ENCODE measurements at places on chromosomes 2 and 18.

GRCh38 chr18:79576686-79577351, 102.8 kb upstream of the CTDP1 start:
- no peak for DNase-seq

GRCh38 chr2:43041661-43042360, 184.6 kb downstream of the ZFP36L2 start:
- DNase-seq: peak; percentile 85

DNA sequence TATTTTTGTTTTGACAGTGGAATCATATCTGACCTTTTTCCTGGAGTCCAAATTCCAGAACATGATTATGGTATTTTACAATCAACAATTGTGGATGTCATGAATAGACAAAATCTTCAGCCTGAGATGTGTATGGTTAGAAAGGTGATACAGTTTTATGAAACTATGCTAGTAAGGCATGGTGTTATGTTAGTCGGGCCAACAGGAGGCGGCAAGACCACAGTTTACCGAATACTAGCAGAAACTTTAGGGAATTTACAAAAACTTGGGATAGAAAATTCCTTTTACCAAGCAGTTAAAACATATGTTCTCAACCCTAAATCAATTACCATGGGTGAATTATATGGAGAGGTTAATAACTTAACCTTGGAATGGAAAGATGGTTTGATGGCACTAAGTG, 137.0 kb downstream of the DNAH6 start:
- DNase-seq: no peak

GRCh38 chr2:219611866-219612576, 14.4 kb downstream of the STK11IP start:
- DNase-seq: no peak

- no peak for DNase-seq
Measured at GRCh38 chr2:46487667-46488335, 8.4 kb downstream of the TMEM247 start.

DNA sequence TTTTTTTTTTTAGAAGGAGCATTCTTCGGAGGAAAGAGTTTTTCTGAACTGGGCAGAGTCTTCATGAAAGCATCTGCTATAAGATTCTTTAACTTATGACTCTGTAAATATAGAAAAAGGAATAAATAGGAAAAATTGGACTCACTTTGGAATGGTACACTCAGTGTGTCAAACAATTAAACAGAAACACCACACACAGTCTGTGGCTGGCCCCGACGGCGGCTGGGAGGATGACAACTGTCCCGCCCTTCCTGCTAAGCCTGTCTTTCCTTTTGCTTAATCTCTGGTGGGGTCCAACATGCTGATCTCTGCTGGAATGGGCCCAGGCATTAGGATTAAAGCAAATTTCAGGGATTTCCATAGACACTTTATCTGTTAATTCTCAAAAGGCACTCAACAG, 12.5 kb upstream of the RAB31 start:
- DNase-seq: no peak

- peak; percentile 77 for DNase-seq
Measured at GRCh38 chr2:206084439-206084869, 1.5 kb downstream of the INO80D start.

- DNase-seq: no peak
Measured at GRCh38 chr18:22179174-22179573, 9.8 kb downstream of the GATA6 start.

GRCh38 chr2:8546612-8547283, 135.1 kb upstream of the ID2 start:
- no peak for DNase-seq

- DNase-seq: no peak
Measured at GRCh38 chr18:76953156-76953555, 130.8 kb downstream of the ZNF236 start.

GRCh38 chr2:78383576-78383975, 641.9 kb upstream of the REG3G start:
- DNase-seq: no peak

DNA sequence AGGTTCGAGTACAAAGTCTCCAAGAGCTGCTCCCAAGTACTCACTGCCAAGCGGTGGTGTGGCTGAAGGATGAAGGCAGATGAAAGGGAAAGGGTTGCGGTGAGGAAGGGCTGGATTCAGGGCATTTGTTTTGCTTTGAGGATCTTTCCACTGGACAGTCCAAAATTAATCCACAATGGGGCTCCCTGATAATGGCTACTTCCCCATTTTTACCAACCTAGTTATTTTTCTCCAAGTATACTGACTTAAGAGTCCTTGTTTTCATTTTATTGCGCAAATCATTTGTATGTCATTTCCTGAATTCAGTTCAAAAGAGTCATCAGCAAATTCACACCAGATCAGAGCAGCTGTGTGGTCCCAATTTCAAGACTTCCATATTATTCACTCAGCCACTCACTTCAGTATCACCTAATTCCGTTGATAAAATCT, 464 bp upstream of the SESTD1 start:
- no peak for DNase-seq

GRCh38 chr2:240290432-240291336, 144.8 kb upstream of the GPC1 start:
- peak; percentile 32 for DNase-seq

DNA sequence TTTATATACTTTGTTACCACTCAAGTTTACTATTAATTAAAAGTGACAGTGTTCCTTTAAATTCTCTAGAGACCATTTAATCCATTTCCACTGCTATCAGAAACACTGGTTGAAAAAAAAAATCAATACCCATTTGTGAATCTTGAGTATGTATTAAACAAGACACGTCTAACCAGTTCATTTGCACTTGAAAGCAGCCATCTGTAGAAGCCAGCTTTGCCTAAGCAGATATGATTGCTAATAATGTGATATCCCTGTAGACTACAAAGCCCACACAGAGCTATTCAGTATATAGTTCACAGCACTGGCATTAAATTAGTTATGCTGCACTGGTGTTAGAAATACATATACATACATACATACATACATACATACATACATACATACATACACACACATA, 111.8 kb upstream of the SP3 start:
- DNase-seq: no peak

DNA sequence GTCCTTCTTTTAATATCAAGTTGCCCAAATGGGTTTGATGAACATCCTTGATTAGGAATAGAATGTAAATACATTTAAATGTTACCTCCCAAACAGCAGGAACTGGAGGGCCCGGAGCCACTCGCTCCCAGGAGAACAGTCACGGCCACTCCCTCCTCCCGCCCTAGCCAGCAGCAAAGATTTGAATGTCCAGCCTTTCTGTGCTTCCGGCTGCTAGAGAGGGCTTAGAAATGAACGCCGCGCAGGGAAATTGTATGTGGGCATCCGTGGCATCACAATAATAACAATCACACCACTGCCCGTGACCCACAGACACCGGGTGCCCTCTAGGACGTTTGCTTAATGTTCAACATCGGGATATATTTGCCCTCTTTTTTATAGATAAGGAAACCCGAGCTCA, 164.9 kb upstream of the SALL3 start:
- peak; percentile 65 for DNase-seq

- no peak for DNase-seq
Measured at GRCh38 chr2:217331523-217332416, 471.9 kb upstream of the TNP1 start.

- DNase-seq: no peak
Measured at GRCh38 chr2:27010139-27010538, 22.6 kb upstream of the TMEM214 start.

DNA sequence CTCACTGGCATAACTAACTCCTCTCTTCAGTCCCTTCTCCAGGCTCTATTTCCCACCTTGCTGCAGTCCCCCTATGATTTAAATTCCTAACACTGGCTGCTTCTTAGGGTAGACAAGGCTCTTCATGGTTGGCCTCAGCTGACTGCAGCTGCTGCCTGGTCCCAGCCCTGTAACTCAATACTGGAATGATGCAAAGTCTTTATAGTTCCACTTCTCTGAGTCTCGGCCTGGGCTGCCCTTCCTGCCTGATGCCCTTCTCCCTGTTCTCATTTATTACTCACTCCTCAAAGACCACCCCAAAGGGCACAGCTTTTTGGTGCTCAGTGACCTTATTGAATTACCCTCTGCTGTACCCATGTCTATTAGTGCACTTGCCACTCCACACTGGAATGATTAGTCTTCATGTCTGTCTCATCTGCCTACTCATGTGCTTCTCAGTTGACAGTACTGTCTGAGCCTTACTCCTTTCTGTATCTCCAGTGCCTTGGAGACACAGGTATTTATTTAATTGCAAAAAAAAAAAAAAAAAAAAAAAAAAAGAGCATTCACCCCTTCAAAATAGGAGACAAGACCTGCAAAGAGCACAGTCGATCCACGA, 199.4 kb upstream of the REV1 start:
- DNase-seq: no peak

DNA sequence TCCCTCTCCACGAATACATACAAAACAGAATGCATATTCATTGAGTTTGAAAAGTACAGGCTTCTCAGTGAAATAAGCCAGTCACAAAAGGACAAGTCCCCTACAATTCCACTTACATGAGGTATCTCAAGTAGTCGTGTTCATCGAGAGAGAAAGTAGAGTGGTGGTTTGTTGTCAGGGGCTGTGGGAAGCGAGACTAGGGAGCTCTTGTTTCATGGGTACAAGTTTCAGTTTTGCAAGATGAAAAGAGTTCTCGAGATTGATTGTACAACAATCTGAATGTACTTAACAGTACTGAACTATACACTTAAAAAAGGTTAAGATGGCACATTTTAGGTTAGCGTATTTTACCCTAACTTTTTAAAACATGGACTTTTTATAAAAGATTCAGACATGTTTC, 71.5 kb upstream of the TTC39C start:
- DNase-seq: no peak

- no peak for DNase-seq
Measured at GRCh38 chr2:168757223-168757622, 45.2 kb upstream of the NOSTRIN start.

GRCh38 chr2:77823028-77823427, 300.9 kb upstream of the LRRTM4 start:
- no peak for DNase-seq

- no peak for DNase-seq
Measured at GRCh38 chr2:84838434-84839145, 42.3 kb downstream of the TRABD2A start.

DNA sequence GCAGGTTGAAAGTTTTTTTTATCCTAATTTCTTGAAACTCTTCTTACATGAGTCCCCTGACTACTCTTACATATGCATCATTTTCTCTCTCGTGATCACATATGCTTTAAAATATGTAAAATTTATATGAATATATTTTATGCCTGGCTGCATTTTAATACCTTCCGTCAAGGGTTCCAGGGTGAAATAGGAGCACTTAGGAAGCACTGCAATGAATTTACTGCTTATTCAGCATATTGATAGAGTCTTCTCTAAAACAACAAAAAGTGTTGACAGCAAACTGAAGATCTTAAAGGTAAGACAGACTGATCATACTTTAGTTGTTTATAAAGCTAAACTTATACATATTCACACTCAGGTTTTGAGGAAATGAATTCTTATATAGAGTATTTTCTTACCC, 1191.6 kb upstream of the CRIM1 start:
- DNase-seq: no peak

GRCh38 chr2:1654696-1655374, 89.5 kb downstream of the PXDN start:
- DNase-seq: no peak

DNA sequence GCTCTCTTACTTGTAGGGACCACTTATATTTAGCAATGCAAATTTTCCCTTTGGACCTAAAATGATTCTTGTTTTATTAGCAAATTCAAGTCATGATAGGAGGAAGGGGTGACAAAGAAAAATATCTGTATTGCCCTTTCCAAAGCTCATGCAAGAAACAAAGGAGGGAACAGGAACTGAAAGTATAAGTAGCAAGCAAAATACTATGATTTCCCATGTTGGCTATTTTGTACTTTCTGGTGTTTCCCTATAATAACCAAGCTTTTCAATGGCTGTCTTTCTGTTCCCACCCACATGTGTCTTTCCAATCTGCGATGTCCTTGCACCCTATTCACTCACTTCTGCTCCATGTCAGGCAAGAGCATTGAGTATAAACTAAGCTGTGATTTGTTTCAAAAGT, 279.7 kb downstream of the RNF144A start:
- DNase-seq: no peak

GRCh38 chr2:216796115-216796840, 63.6 kb downstream of the TNP1 start:
- DNase-seq: no peak

- DNase-seq: no peak
Measured at GRCh38 chr2:46831051-46831868, 84.3 kb downstream of the MCFD2 start.

DNA sequence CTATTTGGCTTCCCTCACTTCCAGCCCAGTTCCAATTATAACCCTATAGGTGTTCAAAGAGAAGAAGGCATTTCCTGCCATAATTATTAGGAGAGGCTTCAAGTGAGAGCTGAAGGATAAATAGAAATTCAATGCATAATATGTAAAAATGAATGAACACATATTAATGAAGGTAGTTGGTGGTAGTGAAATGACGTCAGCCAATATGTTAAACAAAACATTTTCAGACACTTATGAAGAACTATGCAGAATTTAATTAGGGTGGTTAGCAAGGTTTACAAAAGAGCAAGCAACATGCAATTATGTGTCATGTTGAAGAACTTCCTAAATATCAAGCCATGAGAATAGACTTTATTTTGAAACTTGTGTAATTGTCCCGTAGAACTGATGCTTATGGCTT, 858.8 kb upstream of the DDX18 start:
- no peak for DNase-seq

DNA sequence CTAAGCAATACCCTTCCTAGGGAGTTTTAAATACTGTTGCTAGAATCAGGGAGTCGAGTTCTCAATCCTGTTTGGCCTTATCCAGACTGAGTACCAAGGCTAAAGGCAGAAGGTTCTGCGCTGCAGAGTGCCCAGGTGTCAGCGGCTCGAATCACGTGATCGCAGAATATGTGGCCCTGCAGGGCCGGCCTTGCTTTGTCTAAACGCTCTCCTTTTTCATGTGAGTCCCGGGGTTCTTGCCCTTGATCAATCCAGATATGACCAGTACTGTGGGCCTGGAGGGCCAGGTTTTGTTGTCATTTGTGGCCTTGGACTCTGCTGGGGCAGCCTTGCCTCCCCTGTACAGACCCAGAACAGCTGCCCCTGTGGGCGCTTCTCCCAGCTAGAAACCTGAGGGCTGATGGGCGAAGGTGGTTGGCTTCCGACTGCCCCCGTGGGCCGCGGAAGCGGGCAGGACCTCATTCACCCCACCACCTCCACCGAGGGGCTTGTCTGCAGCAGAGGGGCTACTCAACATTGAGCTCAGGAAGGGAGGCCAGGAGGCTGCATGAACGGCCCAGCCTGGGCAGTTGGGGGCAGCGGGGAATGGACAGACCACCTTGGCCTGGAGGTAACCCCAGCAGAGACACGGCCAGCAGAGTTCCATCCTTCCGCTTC, 225.0 kb downstream of the ALPK2 start:
- DNase-seq: no peak

GRCh38 chr2:210606001-210606400, 49.6 kb downstream of the CPS1 start:
- no peak for DNase-seq

DNA sequence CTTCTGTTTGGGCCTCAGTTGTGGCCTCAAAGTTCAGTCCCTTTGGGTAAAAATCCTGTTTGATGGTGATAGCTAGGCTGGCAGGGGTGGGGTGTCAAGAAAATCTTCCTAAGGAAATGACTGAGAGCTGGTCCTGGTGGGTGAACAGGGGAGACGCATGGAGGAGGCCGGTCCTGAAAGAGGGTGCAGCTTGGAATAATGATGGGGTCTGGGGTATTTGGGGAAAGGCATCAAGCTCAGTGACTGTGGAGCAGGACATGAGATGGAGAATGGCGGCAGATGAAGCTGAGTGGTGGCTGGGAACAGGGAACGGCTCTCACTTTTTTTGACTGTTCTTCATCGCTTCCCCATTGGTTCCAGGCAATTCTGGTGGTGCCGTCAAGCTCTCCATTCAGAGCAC, 140.7 kb upstream of the PKDCC start:
- DNase-seq: no peak

Measured in H7 (cell line).